SK-MEL-5 (cell line): ENCODE measurements at places on chromosomes 3 and 15. TPM values are rescaled to one million over a fixed set of nuclear protein-coding genes. Genes with fewer than 3 reads are reported as not detected.

SEMA5B gene
- not detected in 2 replicates for total RNA-seq

NEK11 gene
- total RNA-seq: 1.6 and 1.8 TPM in 2 replicates

RETNLB gene
- total RNA-seq: not detected in 2 replicates

DCLK3 gene
- total RNA-seq: not detected in 2 replicates

CFAP100 gene
- not detected in 2 replicates for total RNA-seq

GCNT3 gene
- total RNA-seq: 0.48 and 0.59 TPM in 2 replicates

GRCh38 chr3:25662736-25663320 lies 1.9 kb downstream of the TOP2B start:
- no peak for DNase-seq

DNA sequence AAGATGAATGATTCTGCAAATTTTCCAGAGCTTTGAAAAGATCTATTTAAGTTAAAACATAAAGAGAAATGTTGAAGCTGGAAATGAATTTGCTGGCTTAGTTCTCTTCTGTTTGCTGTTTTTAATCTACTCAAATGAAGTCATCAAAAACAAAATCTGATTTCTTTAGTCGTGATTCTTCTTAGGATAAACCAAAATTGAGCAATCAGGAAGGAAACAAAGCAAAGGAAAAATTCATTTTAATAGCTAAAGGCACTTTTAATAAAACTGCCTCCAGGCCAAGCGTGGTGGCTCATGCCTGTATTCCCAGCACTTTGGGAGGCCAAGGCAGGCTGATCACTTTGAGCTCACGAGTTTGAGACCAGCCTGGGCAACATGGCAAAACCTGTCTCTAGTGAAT lies 91.2 kb downstream of the DUT start:
- no peak for DNase-seq

DNA sequence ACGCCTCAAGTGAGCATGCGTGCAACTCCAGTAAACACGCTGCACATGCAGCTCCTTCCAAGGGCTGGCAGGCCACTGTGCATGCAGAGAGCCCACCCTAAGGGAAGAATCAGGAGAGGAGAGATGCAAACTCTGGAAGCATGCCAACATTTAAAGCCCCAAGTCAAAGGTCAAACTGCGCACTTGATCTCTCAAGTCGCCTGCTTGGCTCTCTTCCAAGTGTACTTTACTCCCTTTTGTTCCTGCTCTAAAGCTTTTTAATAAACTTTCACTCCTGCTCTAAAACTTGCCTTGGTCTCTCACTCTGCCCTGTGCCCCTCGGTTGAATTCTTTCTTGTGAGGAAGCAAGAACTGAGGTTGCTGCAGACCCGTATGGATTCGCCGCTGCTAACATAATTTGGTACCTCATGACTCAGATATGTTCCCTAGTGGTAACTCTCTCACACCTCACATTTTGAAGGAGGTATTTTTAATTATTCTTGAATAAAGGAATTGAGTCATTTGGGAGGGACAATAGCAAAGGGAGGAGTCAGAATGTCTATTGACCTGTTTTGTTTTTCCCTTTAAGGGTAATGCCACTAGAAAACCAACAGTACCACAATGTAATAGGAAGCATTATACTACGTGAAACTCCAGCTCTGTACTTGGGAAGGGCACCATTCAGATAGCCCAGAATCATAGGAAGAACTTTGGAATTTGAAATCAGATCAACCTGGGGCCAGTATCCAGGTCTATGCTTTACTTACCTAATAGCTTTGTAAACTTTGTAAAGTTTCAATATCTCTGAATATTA lies 19.6 kb upstream of the DGKG start:
- DNase-seq: no peak

DNA sequence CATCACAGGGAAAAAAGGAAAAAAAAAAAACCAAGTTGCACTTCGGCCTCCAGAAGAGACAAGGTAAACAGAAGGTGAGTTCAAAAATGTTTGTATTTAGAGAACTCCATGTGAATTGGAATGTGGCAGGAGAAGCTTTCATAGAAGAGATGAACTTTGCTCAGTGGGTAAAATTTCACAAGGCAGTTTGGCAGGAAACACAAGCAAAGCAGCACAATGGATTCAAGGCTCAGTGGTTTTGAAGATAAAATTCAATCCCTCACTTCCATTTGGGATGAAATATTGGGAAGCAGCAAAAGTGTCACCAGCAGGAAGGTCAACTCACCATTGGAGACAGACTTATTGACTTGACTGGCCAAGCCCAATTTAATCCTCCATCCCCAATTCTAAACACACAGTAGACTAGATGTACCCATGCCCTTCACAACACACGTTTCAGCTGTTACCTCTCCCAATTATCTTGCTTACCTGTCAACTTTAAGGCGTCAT lies 256.7 kb upstream of the ICE2 start:
- DNase-seq: no peak

GRCh38 chr3:114011059-114011797 lies 45.1 kb downstream of the CCDC191 start:
- DNase-seq: no peak

- no peak for DNase-seq
These were observed 140.9 kb upstream of the TP63 start for GRCh38 chr3:189490337-189490736.

DNA sequence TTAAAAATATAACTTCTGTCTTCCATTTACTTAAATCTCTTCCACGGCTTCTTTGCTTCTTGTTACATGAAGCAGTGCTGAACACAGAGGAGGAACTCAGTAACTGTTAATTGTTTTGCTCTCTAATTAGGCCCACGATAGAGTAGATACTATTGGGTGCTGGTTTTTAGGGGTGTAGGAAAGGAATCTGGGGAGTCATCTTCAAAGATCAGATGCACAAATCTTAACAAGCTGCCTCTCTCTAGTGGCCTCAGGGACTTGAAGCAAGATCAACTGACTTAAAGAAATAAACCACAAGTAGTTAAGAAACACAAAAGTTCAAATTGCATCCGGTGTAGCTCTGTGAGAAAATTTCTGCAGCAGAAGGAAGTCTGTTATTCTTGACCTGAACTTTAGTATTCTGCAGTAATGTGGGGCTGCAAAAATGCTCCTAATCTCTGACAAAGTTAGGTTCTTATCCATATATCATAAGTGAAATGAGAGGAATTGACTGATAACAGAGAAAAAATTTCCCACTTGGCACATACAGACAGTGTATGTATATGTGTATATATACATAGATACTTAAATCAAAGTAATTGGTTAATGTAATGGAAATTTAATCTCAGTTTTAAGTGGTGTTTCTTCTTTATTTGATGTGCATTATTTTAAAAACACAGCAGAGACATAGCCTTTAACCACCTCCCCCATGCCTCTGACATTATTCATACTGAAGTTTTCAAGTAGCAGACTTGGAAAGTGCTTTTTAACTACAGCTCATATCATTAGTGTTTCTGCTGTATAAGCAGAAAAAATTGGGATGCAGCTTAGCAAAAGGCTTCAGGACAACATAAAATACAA lies 51.8 kb downstream of the CHST2 start:
- peak; percentile 87 for DNase-seq

- DNase-seq: no peak
These were observed 171.4 kb upstream of the ALCAM start for GRCh38 chr3:105195260-105195659.
